T-cell (primary cell): ENCODE measurements at places on chromosomes 5 and 9. TPM values are rescaled to one million over a fixed set of nuclear protein-coding genes. Genes with fewer than 3 reads are reported as not detected.

DNA sequence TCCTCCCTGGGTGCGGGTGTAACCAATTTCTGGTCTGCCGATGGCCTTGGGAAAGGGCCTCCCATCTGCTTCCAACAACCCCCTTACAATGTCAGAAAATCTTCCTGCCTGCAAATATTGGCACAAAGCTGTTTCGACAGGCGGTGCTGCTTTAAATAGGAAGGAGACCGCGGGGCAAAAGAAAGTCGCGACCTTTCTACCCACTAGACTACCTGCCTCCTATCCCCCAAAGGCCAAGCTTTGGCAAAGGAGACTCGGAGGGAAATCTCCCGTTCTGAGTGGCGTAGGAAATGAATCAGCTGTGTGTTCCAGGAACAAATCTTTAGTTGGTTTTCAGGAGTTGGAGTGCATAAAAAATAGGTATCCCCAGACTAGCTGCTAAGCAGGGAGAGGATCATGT lies 36.8 kb upstream of the NFIB start:
- H3K36me3 ChIP-seq = no peaks in the 10 kb centered on the region
- no peak overlapping the region for H3K4me3 ChIP-seq
- no peaks in the 10 kb centered on the region for H3K4me1 ChIP-seq
- peaks cover 4% of the 10 kb centered on the region for H3K27me3 ChIP-seq
- no peak for DNase-seq

CNTLN gene
- 0.13 TPM for total RNA-seq

- H3K27ac ChIP-seq = no peak overlapping the region
- DNase-seq = no peak
- H3K4me1 ChIP-seq = no peaks in the 10 kb centered on the region
- no peaks in the 10 kb centered on the region for H3K36me3 ChIP-seq
- H3K4me3 ChIP-seq = no peak overlapping the region
- H3K27me3 ChIP-seq = no peaks in the 10 kb centered on the region
These were observed 17.9 kb upstream of the ZSWIM6 start for GRCh38 chr5:61313960-61314681.

DNA sequence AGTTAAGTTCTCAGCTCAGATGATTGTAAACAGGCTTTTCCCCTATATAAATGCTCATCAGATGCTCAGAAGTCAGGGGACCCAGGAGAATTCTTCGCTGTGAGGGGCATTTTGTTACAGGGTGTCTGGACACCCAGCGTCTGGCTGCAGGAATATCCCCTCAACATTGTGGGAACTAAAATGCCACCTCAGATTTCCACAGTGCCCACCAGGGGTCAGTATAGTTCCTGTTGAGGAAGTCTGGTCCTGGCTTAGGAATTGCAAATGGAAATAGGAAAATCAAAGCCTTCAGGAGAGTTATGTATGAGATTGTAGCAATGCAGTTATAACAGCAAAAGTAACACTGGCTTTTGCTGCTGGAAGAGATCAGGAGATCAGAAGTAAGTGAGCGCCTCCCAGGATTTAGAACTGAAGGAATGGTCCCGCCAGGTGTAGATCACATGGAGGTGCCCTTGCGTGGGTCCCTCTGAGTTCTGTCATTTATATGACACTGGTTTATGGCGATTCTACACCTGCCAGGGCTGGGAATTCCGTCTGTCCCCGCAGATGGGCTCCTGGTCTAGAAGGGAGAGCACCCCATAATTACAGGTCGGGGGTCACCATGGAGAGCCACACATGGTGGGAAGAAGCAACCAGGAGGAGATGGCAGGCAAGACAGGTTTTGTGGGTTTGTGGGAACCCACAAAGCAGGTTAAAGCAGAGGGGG lies 47.1 kb upstream of the CTSL start:
- no peak overlapping the region for H3K4me3 ChIP-seq
- no peak overlapping the region for H3K27ac ChIP-seq
- peaks cover 8% of the 10 kb centered on the region for H3K4me1 ChIP-seq
- DNase-seq = no peak

DNA sequence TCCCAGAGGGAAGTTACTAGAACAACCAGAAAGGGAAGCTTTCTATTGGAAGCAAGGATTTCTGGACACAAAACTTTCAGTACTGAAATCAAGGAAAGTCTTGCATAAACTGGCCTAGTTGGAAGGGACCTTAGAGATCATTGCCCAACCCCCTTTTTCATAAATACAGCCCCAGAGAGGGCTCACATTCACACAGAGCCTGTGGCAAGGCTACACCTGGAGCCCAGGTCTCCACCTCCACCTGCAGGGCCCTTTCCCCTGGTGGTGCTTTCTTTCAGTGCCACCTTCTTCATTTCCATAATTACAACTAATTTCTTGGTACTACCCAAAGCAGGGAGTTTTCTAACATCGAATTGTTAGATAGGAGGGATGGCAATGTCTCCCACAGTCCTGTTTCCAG lies 85.7 kb downstream of the ADRB2 start:
- no peaks in the 10 kb centered on the region for H3K27me3 ChIP-seq
- no peak overlapping the region for H3K27ac ChIP-seq
- no peak for DNase-seq
- no peaks in the 10 kb centered on the region for H3K36me3 ChIP-seq
- H3K4me3 ChIP-seq = no peak overlapping the region

DNA sequence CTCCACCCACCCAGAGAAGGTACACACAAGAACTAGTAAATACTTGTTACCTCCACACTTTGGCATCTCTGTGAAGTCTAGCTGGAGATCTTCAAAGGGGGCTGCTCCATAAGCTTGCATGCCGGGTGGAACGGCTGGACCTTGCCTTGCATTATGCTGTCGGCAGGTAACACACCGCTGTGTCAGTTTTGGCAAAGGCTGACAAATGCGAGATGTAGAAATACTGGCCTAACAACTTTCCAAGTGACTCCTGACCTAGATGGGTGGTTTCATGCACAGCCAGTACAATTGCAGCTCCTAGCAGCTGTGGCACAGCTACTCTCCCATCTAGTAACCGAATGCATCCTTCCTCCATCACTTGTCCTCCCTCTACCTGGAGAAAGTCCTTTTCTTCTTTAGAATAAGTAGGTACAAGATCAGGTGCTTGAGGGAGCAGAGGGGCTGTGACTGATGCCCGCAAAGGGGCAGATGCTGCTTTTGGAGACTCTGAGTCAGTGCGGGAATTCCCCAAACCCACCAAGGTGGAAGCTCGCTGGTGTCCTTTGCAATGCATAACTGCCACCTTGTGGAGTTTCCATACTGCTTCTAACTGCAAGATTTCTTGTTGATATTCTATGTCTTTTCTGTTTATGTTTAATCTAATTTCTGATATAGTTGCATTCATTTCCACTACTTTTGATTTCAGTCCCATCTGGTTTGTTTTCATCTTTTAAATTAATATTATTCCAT lies 78.4 kb downstream of the TMEM161B start:
- no peaks in the 10 kb centered on the region for H3K27me3 ChIP-seq
- no peak overlapping the region for H3K27ac ChIP-seq
- no peak overlapping the region for H3K4me3 ChIP-seq
- DNase-seq = no peak
- H3K4me1 ChIP-seq = no peaks in the 10 kb centered on the region

MARVELD2 gene
- 0.75 TPM for total RNA-seq

ADAMTSL2 gene
- total RNA-seq = 0.16 TPM

DNA sequence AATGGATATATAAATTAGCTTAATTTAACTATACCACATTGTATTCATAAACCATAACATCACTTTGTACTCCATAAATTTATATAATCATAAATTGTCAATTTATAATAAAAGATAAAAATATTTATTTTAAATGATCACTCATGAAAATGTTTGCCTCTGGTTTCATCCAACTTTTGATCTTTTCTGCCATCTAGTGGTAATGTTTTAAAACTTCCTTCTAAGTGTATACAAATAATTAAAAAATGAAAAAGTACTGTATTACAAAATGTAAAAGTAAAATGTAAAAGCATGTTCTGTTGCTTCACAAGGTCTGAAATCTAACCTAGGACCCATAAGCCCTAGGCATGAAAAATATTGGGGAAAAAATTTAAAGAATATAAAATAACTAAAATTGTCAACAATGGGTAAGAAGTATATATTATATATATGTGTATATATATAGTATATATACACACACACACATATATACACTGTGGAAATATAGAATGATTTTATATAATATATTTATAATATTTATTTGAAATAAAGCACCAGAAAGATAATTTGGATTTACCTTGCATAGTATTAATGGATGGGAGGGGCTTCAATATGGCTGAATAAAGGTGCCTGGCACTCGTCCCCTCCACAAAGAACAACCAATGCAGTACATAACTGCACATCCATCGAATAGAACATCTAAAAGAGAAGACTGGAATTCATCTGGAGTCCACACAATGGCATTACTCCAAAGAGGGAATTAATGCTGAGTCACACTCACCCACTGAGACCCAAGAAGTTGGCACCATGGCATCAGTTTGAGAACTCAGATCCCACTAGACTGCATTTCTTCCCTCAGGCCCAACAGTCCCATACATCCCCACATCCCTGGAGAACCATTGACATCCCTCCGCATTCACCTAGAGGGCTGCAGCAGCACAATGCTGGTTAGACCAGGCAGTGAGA lies 32.5 kb downstream of the ANXA1 start:
- H3K27ac ChIP-seq = no peak overlapping the region
- H3K27me3 ChIP-seq = peaks cover 8% of the 10 kb centered on the region
- no peaks in the 10 kb centered on the region for H3K4me1 ChIP-seq
- no peak for DNase-seq
- H3K4me3 ChIP-seq = no peak overlapping the region

DNA sequence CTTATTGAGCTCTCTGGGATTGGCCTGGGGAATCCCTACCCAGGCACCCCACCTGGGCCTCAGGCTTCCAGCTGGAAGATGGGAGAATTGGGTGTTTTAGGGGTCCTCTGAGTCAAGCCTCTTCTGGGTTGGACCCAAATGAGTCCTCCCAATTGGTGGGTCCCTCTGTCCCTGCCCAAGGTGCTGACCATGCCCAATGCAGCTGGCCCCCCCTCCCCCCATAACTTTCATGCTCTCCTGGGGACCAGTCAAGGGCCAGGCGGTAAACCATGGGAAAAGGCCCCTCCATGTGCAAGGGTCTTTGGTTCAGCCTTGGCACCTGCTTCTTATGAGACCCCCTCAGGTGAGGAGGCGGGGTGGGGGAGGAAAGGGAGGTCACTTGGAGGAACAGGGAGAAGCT lies 3.4 kb upstream of the PSD2 start:
- H3K4me3 ChIP-seq = no peak overlapping the region
- DNase-seq = no peak
- no peak overlapping the region for H3K27ac ChIP-seq
- peaks cover 58% of the 10 kb centered on the region for H3K27me3 ChIP-seq
- H3K4me1 ChIP-seq = peaks cover 27% of the 10 kb centered on the region

FST gene
- total RNA-seq = not detected

- H3K4me1 ChIP-seq = no peaks in the 10 kb centered on the region
- H3K36me3 ChIP-seq = peaks cover 4% of the 10 kb centered on the region
- H3K27me3 ChIP-seq = no peaks in the 10 kb centered on the region
- H3K4me3 ChIP-seq = no peak overlapping the region
These were observed 232.7 kb downstream of the RFK start for GRCh38 chr9:76161541-76161940.

DNA sequence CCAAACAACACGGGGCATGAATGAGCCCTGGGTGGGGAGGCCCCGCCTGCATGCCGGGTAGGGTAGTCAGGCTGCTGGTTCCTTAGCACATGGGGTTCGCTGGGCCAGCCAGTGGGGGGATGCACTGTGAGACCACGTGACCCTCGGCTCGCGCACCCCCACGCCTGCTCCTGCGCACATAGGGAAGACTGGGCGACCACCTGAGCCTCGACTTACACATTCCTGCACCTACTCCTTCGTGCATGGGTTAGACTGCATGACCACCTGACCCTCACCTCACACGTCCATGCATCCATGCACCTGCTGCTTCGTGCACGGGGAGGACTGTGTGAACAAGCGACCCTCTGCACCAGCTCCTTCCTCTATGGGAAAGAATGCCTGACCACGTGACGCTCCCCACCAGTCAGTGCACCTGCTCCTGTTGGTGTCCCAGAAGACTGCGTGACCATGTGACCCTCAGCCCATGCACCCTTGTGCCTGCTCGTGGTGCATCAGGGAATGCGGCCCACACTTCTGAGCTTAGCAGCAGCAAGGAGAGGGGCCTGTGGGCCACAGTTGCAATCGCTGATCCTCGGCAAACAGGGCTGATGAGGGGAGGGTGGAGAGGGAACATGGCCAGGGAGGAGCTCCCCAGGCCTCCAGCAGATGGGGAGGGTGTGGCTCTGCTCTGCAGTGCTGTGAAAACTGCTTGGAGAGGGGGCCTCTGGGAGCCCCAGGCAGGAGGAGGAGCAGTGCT lies 18.1 kb downstream of the LPCAT1 start:
- DNase-seq = no peak
- H3K27me3 ChIP-seq = no peaks in the 10 kb centered on the region
- no peak overlapping the region for H3K27ac ChIP-seq
- H3K36me3 ChIP-seq = peaks cover 27% of the 10 kb centered on the region
- H3K4me1 ChIP-seq = peaks cover 81% of the 10 kb centered on the region

PCDHB8 gene
- total RNA-seq = not detected

GRCh38 chr9:77424993-77425392 lies 223.1 kb downstream of the GNA14 start:
- H3K27ac ChIP-seq = no peak overlapping the region
- H3K36me3 ChIP-seq = no peaks in the 10 kb centered on the region
- no peaks in the 10 kb centered on the region for H3K27me3 ChIP-seq
- no peaks in the 10 kb centered on the region for H3K4me1 ChIP-seq

- H3K27ac ChIP-seq = peak overlapping the region; percentile 74
- no peaks in the 10 kb centered on the region for H3K27me3 ChIP-seq
- peaks cover 40% of the 10 kb centered on the region for H3K4me1 ChIP-seq
- H3K36me3 ChIP-seq = no peaks in the 10 kb centered on the region
These were observed 166.4 kb upstream of the OTULINL start for GRCh38 chr5:14415024-14415697.

DNA sequence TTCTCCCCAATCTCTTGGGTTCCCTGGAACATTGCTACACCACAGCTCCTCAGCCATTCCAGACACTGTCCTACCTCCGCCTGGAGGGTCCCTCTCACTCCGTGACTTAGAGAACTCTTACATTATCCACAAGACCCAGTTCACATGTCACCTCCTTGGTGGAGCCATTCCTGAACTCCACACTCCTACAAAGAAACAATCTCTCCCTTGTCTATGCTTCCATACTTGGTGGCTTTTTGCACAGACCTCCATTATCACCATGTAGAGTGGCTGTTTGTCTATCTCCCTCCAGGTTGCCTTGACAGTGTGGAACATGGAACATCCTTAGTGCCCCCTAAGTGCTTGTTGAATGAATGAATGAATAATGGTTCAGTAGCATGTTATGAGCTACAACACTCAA lies 105.9 kb downstream of the PAX5 start:
- H3K4me1 ChIP-seq = no peaks in the 10 kb centered on the region
- H3K27me3 ChIP-seq = peaks cover 20% of the 10 kb centered on the region
- no peak for DNase-seq
- H3K4me3 ChIP-seq = no peak overlapping the region
- H3K36me3 ChIP-seq = no peaks in the 10 kb centered on the region

RORB gene
- not detected for total RNA-seq

- H3K4me3 ChIP-seq = peak overlapping the region; percentile 18
- H3K27me3 ChIP-seq = peaks cover 22% of the 10 kb centered on the region
- peak; percentile 42 for DNase-seq
- H3K27ac ChIP-seq = no peak overlapping the region
These were observed 64.2 kb downstream of the KLF4 start for GRCh38 chr9:107425101-107426025.

WDR38 gene
- not detected for total RNA-seq

PTGDS gene
- total RNA-seq = 56.6 TPM

IFNA13 gene
- total RNA-seq = not detected

- no peak for DNase-seq
- no peaks in the 10 kb centered on the region for H3K36me3 ChIP-seq
- no peak overlapping the region for H3K27ac ChIP-seq
- peaks cover 23% of the 10 kb centered on the region for H3K27me3 ChIP-seq
- H3K4me1 ChIP-seq = no peaks in the 10 kb centered on the region
- no peak overlapping the region for H3K4me3 ChIP-seq
These were observed 27.5 kb downstream of the SLC6A3 start for GRCh38 chr5:1417586-1418225.

CAMK2A gene
- total RNA-seq = not detected

DDX4 gene
- not detected for total RNA-seq
